ENCODE measurements at places on chromosomes 6 and 20. TPM values are rescaled to one million over a fixed set of nuclear protein-coding genes. Genes with fewer than 3 reads are reported as not detected.

DNA sequence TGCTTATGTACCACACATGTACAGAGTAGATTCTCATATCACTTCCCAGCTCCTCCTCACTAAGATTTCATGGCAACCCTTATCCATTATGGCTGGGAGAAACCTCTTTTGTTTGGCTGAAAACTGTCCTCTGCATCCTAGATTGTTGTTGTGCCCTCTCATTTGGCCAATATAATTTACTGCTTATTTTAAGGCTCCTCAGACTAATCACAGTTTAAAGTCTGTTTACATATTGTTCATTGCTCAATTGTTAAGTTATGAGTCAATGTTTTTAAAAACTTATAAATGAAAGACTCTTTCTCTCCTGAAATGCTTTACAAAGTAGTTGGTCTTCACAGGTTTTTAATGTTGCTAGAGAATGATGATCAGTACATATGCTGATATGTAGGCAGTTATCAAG is 57.3 kb downstream of the FAM83B start:
- DNase-seq = no peak

Gene ISM1
- total RNA-seq = not detected

- no peak for DNase-seq
These were observed 678.6 kb upstream of the CITED2 start for GRCh38 chr6:140052736-140053729.

GRCh38 chr20:42996141-42996540 is 193.6 kb downstream of the PTPRT start:
- DNase-seq = no peak

DNA sequence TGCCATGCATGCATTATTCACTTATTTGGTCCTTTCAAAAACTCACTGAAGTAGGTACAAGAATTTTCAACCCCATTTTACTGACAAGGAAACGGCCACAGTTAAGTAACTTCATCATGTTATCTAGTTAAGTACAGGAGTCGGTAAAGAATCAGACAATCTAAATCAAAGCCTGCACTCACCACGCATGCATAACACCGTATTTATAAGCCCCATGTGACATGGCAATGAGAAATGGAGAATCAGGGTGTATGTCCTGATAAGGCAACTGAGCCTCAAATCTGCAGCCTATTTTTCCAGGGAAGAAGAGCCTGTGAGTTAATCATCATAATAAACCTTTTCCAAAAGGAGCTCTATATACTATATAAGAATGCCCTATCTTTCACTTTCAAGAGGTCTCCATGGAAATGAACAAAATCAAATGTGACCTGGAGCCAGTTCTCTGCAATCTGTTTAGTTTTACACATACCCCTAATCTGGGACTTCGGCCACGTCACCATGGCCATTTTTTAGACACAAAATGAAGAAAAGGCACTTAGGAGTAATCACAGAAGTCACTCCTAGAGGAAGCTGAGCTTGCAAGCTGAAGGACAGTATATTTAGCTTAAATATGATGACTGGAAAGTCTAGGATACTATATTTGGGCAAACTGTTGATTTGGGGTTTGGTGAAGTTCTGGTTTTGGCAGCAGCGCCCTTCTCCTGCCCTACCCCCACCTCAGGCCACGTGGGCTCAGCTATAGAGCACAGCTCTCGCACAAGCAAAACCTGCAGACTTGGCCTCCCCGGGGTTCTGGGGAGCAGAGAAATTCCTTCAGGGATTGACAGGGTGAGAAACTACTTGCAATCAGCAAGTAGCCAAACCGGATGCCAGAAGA is 19.2 kb downstream of the TRAM2 start:
- DNase-seq = no peak

GRCh38 chr6:166782520-166782919 is 155.5 kb upstream of the RPS6KA2 start:
- no peak for DNase-seq

Gene LCA5
- 0.17 TPM for total RNA-seq

DNA sequence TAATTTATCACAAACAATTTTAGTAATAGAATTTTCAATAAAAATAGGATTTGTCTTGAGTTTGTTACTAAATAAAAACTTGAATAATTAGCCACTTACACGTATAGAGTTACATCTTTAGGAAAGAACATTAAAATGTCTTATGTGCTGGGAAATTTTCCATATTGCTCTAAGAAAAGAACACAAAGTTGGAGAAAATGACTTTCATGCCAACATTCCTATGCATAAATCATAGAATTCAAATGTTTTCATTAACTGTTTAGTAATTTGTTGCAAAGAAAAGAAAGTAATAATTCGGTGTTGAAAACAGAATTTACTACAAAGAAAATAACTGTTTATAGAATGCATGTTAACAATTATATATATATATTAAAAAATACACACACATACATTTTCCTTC is 4.7 kb upstream of the TBC1D32 start:
- no peak for DNase-seq

DNA sequence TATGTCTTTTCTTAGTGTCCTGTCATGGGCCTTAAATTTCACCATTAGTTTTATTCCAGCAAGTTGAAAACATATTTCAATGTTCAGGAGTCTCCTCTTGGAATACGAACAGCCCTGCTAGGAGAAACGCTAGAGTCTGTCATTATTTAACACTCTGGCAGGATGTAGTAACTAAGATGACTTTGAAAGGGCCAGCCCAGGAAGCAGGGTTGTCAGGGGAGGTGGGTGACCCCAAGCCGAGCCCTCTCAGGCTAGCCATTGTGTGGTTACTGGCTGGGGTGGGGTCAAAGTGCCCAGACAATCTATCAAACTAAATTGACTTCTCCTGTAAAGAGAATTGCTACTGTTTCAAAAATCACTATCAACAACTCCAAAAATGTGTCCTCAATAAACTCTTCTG is 67.8 kb downstream of the LY86 start:
- DNase-seq = no peak

Gene RBPJL
- total RNA-seq = not detected

Gene FILIP1
- total RNA-seq = not detected

DNA sequence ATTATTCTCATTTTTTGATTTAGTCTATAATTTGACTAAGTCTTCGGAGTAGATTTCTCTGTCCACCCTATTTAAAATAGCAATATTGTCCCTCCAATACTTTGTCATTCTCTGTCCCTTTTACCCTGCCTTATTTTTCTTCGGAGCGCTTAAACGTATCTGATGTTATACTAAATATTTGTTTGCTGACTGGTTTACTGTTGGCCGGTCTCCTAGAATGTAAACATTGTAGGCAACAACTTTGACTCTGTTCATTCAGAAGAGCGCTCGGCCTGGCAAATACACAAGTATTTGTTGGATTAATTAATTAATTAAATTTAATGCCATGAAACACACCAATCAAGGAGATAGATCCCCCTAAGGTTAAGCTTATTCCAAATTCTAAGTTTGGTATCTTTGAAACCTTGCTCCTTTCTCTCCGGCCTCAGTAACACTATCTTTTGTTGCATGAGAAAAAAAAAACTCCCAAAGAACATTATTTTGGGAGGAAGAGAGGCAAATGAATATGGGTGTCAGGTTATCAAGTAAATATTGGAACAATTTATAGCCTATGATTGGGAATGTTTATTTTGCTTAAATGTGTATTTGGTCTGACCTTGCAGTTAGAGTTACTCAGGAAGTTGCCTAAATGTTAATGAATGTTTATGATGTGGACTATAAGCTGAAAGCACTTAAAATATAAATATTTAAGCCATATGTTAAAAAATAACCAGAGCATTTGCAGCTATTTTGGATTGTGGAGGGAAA is 231.1 kb downstream of the SOX4 start:
- DNase-seq = no peak

GRCh38 chr6:18465410-18466154 is 78.4 kb downstream of the RNF144B start:
- no peak for DNase-seq

DNA sequence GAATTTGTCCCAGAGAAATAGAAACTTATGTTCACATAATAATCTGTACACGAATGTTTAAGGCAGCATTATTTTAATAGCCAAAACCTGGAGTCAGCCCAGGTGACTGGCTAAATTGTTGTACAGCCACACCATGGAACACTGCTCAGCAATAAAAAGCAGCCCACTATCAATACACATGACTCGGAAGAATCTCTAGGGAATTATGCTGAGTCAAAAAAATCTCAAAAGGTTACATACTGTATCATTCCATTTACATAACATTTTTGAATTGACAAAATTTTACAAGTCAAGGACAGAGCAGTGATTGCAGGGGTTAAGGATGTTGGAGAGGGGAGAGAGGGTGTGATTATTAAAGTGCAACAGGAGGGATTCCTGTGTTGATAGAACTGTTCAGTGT is 163.4 kb downstream of the UBE3D start:
- DNase-seq = no peak

DNA sequence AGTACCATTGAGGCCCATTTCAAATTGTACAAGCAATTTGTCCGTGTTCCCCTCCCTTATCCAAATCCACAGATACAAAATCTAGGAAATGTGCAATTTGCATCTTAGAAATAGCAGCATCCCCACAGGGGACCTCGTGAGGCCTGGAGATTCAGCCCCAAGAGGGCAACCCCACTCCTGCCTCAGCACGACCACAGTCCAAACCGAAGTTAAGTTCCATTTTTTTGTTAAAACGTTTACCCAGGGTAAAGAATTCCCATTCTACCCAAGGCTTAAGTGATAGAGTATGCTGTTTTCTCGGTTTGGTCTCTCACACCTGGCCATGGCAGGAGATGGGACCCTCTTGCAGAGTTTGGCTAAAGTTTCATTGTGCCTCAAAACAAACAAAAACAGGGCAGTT is 41.2 kb downstream of the PLCG1 start:
- DNase-seq = no peak

Gene NKAIN4
- not detected for total RNA-seq

Gene TSHZ2
- total RNA-seq = 1.5 TPM

Gene NKAPL
- total RNA-seq = 0.29 TPM

- DNase-seq = peak; percentile 26
These were observed 496 bp downstream of the GRM4 start for GRCh38 chr6:34145161-34146020.

GRCh38 chr6:14921878-14922671 is 323.8 kb upstream of the JARID2 start:
- DNase-seq = no peak

GRCh38 chr6:11999246-11999645 is 12.9 kb upstream of the HIVEP1 start:
- no peak for DNase-seq

Gene OXT
- total RNA-seq = not detected

Gene PSORS1C1
- total RNA-seq = 0.49 TPM

GRCh38 chr20:49397525-49397924 is 84.9 kb downstream of the KCNB1 start:
- no peak for DNase-seq

Gene AVP
- total RNA-seq = not detected

Gene GSTA2
- not detected for total RNA-seq

Gene CALHM5
- total RNA-seq = not detected

GRCh38 chr6:106724337-106724736 is 95.0 kb downstream of the QRSL1 start:
- no peak for DNase-seq

Gene TNFRSF6B
- total RNA-seq = not detected

Gene WFDC6
- not detected for total RNA-seq

Gene SPATA25
- total RNA-seq = 0.53 TPM

Gene PTCRA
- not detected for total RNA-seq

GRCh38 chr6:149227796-149228195 is 89.7 kb upstream of the TAB2 start:
- no peak for DNase-seq

Gene GFOD1
- 8.4 TPM for total RNA-seq

- DNase-seq = no peak
These were observed 174.6 kb downstream of the GMPR start for GRCh38 chr6:16412982-16413381.

Gene NT5E
- 5.8 TPM for total RNA-seq

Gene TAAR8
- total RNA-seq = not detected

DNA sequence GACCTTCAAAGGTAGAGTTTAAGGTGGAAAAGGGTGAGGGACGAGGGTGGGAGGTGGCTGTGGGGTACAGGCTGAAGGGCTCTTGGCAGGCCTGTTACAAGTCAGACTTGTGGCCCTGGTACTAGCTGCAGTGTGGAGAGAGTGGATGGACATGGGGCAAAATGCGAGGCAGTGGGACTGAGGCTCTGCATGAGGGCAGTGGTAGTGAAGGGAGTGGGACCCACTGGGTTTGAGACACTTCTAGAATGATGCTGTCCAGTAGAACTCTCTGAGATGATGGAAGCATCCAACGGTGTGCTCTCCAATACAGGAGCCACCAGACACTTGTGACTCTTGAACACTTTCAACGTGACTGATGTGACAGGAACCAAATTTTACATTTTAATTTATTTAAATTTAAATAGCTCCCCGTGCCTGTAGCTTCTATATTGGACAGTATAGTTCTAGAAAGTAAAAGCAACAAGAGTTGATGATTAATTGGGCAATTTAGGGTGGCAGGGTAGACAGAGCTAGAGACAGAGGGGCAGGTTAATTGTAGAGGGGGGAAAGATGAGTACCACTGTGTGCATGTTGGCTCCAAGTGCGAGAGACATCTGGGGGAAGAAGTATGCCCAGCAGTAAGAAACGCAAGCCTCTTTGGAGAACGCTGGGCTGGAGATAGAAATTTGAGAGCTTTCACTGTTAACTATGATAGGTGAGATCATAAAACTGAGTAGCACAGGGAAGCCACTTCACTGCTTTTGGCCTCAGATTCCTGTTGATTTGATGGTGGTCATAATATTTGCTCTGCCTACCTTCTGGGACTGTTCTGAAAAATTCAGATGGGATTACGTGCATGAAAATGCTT is 77.5 kb downstream of the TXNDC5 start:
- no peak for DNase-seq

DNA sequence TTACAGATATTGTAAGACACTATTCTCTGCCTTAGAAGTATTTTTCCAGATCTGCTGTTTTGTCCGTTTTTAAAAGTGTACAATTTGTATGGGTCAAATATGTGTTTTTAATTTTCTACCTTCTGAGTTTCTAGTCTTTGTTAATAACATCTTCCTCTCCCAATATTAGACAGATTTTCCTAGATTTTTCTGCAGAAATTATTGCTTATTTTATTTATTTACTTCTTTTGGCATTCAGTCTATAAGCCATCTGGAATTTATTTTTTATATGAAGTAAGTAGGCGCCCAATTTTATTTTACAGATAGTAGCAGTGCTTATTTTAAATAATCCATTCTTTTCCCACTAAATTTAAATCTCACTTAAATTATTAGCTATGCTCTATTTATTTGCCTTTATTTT is 103.1 kb upstream of the PLEKHG1 start:
- no peak for DNase-seq

Gene ALDH5A1
- 15.9 TPM for total RNA-seq

DNA sequence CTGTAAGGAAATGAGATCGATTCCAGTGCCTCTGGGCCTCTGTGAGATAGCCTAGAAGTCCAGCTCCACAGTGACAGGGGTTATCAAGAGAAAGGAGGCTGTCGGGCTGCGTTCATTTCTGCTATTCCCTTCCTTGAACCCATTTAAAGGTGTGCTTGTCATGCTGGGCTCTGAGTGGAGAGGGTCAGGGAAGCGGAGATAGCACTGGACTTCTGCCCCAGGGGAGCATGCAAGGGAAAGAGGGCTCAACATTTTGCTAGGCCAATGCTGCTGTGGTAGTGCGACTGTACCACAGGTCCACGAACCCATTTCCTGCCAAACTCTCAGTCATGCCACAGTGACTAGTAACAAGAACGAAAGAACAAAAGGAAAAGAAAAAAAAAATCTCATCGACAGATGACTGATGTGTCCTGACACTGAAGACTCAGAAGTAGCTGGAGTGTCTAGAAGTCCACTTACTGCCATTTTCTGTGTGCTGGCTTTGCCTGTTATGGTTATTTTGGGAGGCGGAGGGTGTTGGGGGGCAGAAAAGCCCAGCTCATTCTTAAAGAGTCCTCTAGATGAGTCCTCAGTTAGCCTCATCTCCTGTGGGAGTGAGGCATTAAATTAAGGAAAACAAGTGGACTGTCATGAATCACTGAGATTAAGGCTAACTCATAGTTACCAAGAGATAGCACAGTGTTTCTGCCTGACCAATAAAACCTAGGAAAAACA is 8.1 kb downstream of the NEDD9 start:
- no peak for DNase-seq
